ENCODE measurements at places on chromosomes 5 and 9. TPM values are rescaled to one million over a fixed set of nuclear protein-coding genes. Genes with fewer than 3 reads are reported as not detected.

MCIDAS gene
- 2.7 TPM for total RNA-seq

TMEM250 gene
- 31.8 TPM for total RNA-seq

KCTD16 gene
- total RNA-seq, result 0.18 TPM

DNA sequence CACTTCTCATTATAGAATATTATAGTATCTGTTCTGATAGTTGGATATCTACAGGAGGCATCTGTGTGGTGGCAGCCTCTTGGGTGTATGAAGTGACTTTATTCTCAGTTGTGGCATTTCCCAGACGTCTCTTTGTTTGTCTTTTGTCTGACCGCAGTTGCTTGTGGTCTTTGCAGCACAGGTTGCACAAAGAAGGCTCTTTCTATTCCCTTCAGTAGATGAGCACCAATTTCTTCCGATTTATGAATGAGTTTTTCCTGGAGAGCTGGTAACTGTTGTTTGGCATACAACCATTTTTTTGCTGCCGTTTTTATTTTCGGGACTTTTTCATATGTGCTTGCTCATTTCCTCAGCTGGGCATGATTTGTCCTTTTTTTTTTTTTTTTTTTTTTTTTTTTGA is 56.4 kb upstream of the MYO10 start:
- DNase-seq, result no peak

DNA sequence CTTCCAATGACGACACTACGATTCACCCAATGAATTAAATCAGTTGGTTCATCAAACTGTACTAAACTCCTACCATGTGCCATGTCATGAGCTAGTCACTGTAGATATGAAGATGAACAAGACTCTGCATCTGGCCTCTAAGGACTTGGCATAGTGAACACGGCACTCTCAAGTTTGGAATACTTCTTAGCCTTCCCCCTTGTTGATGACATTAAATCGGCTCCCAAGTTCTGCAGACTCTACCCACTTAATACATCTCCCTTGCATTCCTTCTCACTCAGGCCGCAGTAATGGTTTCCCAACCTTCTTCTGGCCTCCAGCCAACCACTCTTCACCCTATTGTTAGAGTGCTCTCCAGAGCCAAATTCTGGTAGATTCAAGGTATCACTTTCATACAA is 184.7 kb downstream of the MAPKAP1 start:
- no peak for DNase-seq

DNA sequence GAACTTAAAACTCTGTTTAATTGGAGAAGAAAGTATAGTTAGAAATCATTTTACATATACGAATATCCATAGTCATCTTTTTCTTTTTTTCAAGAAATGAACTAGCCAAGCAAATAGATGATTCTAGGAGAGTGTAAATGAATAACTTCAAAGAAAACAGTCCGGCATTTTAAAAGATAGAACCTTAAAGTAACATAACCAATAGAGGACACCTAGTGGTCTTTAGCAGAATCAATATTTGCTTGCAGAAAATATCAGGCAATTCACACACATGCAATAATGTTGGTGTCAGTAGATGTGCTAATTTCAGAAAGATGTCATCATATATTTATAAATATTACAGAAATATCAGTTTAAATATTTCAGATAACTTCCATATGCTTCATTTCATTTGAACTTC is 57.1 kb downstream of the HCN1 start:
- no peak for DNase-seq

DNA sequence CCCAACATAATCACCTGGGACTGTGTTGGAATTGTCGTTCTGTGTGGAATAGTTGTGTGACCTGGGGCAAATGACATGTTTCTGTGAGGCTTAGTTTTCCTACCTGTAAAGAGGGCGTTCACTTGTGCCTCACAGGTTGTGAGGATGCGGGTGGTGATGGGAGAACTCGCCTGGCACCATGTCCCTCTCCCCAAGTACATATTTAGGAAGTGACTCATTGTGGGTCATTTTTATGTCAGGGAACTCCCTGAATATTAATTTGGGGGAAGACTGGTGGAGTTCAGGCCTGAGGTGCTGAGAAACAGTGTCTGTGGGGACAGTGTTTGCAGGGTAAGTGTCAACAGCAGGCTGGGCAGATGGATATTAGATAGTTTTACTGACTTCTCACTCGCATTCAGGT is 144.7 kb downstream of the KDM4C start:
- no peak for DNase-seq

SLC4A9 gene
- 0.13 TPM for total RNA-seq

DNA sequence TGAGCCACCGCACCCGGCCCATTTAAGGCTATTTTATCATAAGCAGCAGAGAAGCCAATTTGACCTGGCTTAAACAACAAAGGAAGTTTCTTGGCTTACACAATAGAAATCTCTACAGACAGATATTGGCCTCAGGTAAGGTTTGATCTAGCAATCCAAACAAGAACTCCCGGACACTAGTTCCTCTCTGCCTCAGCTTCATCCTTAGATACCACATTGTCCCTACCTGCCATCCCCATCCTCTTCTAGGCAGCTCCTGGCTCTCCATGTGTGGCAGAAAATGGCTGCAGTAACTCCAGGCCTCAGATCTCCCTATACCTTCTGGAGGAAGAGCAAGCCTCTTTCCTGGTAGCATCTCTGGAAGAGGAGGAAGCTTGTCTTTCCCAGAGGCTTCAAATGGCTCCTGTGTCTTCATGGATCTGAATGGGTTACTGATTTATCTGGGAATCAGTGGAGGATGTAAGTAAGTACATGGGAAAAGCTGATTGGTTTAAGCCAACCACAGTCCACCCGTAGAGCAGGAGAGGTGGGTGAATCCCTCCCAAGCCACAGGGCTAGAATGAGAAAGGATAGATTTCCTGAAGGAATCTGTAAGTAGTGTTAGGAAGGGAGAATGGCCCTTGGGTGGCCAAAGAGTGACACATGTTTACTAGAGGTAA is 26.7 kb upstream of the AOPEP start:
- no peak for DNase-seq

DNA sequence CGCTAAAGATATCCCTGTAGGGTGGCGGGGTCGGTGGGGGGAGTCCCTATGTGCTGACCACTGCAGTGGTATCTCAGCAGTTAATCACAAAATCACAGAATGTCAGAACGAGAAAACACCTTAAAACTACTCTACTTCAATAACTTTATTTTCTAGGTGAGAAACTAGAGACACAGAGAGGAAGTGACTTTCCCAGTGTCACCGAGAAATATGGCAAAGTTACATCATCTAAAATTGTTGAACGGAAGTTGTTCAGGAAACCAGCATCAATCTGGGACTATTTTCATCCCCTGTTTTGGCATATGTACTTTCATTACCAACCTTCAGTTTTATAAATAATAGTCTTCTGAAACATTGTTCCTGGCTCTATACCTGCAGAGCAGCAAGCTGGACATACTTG is 384.0 kb downstream of the SPOCK1 start:
- no peak for DNase-seq

DNA sequence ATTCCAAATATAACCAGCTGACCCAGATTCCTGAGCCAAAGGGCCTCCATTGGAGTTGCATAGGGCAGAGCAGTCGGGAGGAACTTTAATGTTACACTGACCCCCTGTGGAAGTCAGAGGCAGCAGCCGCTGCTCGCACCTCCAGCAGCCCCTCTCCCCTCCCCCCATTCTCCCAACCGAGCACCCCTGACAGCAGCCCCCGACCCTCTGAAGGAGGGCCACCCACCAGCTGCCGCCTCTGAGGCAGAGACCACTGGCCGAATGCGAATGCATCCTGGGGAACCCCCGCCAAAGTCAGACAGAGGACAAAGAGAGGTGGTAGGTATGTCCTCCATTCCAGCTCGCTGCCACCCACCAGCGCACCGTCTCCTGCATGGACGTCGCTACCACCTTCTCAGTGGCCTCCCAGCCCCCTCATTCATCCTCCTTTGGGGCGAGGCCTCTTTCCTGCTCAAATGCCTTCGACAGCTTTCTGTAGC is 231.0 kb downstream of the CDK5RAP2 start:
- DNase-seq, result no peak

DNA sequence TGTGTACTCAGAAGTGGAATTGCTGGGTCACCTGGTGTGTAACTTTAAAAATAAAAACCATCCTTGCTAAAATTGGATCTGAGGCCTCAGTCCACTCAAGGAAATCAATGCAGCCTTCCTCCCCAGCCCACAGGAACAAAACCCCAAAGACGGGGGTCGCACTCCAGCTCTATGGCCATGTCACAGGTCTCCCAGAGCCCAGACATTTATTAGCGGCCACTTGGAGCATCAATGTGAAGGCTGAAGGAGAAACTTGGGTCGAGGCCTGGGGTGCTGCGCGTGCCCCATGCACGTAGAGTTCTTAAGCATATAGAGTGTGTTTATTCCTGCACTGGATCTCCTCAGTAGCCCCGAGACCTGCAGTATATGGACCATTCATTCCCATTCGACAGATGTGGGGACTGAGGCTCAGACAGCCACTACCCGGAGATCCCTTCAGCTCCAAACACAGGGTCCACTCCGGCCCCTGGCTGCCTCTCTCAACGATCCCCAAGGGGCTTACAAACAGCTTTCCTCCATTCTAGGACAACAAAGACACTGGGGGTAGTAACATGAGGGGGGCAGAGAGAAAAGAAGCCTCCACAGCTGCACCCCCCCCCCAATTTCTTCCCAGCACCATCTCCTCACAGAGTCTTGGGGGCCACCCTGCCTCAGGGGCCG is 14.3 kb upstream of the OLFM1 start:
- no peak for DNase-seq
